CD4-positive, alpha-beta T cell treated with Interleukin-4 for 4 hours (primary cell): ENCODE measurements at places on chromosomes 11 and 22.

DNA sequence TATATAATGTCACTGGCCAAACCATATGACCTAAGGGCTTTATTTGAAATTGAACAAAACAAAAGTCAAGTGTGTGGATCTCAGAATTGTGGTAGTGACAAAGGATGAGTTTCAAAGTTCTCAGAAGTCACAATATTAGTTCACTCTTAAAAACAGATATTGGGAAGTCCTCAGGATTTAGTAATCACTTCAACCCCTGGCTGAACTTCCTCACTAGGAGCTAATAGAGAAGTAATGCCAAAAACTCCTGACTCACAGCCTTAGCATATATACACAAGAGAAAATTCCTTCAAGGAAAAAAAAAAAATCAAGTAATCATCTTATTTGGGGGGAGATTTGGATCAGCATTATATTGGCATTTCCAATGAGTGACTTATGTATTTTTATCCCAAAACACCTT lies 75.6 kb upstream of the APOA1 start:
- DNase-seq, result no peak

- no peak for DNase-seq
Measured at GRCh38 chr22:48240148-48240934, 1477.9 kb downstream of the TBC1D22A start.

- DNase-seq, result no peak
Measured at GRCh38 chr22:35615156-35615555, 2.0 kb downstream of the MB start.

DNA sequence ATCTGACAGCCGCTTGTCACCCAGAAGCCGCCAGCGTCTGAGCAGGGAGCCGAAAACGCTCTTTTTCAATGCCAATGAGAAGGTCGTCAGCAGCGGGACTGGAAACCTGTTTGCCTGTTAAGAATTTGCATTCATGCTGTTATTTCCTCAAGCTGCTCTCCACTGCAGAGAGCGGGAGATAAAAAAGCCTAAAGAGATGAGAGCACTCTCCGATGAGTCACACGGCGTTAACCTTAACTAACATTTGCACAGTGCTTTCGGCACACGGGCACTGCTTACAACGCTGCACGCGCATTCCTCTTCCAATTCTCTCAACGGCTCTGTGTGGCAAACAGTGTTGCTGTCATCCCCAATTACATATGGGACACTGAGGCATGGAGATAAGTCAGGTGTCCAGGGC lies 40.0 kb upstream of the RTL6 start:
- no peak for DNase-seq

GRCh38 chr11:58027341-58027740 lies 3.4 kb upstream of the OR6Q1 start:
- DNase-seq, result no peak

DNA sequence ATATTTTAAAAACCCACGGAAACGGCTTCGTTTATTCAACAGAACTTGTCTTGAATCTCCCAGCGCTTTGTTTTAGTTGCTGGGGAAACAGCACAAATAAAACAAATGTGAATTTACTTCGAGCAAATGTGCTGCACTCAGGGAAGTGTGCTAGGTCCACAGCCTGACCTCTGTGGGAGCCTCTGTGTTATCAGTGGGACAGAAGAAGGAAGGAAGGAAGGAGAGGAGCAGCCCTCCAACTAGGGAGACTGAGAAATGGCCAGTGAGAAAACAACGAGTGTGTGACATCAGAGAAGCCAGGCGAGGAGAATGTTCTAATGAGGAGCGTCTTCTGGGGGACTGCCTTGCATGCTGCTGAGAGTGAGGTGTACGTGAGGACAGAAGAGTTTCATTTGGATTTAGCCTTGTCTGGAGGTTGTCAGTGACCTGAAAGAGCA lies 42.7 kb downstream of the PPP6R3 start:
- DNase-seq, result no peak

- no peak for DNase-seq
Measured at GRCh38 chr11:88813233-88813915, 252.4 kb downstream of the GRM5 start.

DNA sequence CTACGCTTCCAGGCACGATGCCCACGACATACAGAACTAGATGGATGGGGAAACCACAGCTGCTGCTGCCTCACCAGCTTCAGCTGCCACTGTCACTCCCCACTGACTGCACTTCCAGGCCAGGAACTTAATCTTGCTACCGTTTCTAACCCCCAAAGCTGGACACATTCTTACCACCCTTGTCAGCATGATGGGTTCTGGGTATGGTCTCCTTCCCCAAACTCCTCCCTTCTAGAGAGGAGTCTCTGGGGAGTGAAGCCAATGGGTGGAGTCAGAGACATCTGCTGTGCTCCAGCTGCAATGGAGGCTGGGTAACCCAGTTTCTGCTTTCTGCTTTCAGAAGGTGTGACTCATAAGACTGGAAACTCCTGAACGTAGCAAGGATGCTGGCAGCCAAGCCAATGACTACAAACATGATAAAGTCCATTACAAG lies 87.0 kb upstream of the THY1 start:
- DNase-seq, result peak; percentile 33

GRCh38 chr11:10809373-10810160 lies 841 bp upstream of the EIF4G2 start:
- peak; percentile 30 for DNase-seq

GRCh38 chr11:85089654-85090053 lies 537.5 kb downstream of the DLG2 start:
- no peak for DNase-seq

- DNase-seq, result no peak
Measured at GRCh38 chr11:70161043-70161625, 42.0 kb upstream of the FADD start.

DNA sequence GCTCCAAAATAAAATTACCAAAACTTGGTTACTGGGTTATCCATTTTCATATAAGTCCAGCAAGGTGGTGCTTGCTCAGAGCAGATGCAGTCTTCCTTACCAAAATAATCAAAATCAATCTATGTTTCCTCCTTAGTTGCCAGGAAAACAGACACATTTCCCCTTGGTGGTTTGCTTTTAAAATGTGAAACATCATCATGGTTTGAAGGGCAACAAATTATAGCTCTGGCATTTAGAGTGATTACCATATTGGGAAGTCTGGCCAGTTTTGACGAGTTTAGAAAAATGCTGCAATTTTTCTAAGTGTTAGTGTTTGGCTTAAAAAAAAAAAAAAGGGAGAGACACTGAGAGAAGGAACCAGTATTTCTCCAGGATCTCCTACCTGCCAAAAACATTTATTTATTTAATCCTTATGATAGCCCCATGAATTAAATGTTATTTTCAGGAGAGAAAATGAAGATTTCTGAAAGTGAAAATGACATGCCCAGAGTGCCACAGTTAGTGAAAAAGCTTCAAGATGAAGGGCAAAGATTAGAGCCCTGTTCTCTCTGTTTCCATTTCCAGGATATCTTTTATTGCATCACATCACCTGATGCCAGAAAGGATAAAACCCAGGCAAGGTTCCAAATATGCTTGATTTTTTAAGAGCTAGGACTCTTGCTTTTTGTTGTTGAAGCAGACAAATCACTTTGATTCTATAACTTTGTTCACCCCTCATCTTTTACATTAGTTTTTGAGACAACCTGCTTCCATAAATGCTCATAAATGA lies 29.6 kb upstream of the TBCEL start:
- no peak for DNase-seq

GRCh38 chr11:112864672-112865071 lies 96.5 kb upstream of the NCAM1 start:
- no peak for DNase-seq

DNA sequence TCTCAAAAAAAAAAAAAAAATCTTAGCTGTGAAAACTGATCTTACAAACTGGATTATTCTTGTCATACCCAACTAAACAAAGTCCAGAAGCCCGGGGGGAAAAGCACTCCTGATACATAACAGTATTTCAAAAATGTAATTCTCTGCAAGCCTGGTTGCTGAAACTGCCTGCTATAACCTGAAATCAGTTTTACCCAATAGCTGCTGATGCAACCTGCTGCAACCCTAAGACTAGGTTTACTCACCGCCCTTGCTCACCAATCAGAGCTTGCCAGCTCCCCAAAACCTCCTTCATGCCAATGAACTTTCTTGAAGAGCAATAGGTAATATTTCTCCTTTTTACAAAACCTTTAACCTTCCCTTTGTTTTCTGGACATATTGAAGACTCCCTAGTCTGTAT lies 12.4 kb downstream of the FGF19 start:
- no peak for DNase-seq

DNA sequence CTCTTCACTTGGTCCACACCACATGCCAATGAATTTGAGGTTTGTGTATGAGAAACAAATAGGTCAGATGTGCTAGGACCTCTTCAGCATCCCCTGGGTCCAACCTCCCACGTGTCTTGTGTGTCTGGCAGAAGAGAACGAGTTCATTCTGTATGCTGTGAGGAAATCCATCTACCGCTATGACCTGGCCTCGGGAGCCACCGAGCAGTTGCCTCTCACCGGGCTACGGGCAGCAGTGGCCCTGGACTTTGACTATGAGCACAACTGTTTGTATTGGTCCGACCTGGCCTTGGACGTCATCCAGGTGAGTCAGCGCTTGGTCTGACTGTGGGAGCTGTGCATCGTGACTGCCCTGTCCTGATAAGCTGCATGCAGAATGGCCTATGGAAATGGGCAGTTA lies 101.0 kb upstream of the SORL1-AS1 start:
- no peak for DNase-seq

GRCh38 chr22:37818409-37819104 lies 4.6 kb upstream of the GALR3 start:
- DNase-seq, result peak; percentile 52

DNA sequence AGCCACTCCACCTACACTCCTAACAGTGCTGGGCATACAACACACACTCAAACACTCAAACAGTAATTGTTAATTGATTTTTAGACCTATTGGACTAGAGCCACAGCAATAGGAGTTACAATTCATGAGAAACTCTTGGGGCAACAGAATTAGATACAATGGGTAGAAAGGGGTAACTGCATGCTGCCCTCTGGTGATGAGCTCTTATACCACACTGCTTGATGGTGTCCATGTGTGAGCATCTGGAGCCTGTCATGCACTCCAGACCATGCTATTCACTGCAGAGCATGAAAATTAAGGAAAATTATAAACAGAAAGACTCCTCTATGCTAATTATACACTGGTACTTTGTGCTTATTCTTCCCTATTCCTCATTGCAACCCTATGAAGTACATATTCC lies 975.5 kb upstream of the CCDC90B start:
- DNase-seq, result no peak

- peak; percentile 27 for DNase-seq
Measured at GRCh38 chr22:37906364-37907008, 389 bp downstream of the MICALL1 start.

- DNase-seq, result no peak
Measured at GRCh38 chr22:49100773-49101172, 726.9 kb downstream of the BRD1 start.

DNA sequence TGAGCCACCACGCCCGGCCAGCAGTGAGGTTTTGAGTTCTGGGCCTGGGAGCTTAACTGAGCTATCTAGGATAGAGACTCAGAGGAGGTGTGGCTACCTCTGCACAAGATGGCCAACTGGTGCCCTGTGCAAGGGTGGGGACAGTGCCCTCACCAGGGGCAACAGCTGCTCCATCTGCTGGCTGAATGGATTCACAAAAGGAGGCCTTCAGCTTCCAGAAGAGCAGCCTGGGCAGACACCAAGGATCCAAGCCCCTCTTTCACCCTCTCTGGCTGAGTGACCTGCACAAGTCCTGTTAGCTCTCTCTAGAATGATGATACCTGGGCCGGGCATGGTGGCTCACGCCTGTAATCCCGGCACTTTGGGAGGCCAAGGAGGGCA lies 33.5 kb upstream of the BAIAP2L2 start:
- DNase-seq, result no peak
